ENCODE measurements at places on chromosomes 2 and 18.

GRCh38 chr2:174597345-174598047 is at the start of gene WIPF1:
TSS of gene WIPF1 (minus strand) at chr2:174597804. CDS start at chr2:174585573, 12,231 bp downstream.
- H3K27me3 ChIP-seq, result no peaks in the 10 kb centered on the region
- H3K4me1 ChIP-seq, result peaks cover 53% of the 10 kb centered on the region
- H3K27ac ChIP-seq, result peak within 1 kb of the TSS; percentile 100
- peak within 1 kb of the TSS; percentile 84 for H3K4me3 ChIP-seq

DNA sequence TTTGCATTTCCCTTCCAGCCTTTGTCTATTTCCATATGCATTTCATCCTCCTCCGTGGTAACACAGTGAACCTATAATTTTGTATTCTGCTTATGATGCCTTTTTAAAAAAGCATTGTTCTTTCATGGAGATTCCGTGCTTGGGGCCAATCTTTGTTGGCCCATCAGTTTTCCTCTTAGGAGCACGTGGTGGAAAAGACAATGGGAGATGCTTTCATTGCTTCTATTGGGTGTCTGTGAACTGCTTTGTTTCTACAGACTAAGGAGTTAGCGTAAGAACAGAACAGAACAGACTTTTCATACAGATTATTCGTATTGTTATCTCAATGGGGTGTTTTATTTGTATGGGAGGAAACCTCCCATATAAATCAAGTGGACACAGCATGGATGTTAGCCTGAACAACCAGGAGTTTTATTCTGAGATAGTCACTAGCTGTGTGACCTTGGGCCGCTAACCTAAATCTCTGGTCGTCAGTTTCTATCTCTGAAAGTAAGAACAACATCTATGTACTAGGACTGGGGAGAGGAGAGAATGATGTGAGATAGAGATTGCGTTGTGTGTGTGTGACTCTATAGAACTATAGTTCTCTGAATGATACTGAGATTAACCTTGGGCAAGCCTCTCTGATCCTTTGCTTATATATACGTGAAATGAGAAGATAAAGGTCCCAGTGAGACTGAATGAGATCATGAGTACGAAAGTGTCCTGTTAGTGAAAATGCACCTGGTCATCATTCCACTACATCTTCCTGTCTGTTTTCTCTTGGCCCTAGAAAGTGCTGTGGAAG is 22.9 kb upstream of the YWHAQ start:
- no peak overlapping the region for H3K4me3 ChIP-seq
- no peak overlapping the region for H3K27ac ChIP-seq
- DNase-seq, result no peak
- H3K36me3 ChIP-seq, result peaks cover 12% of the 10 kb centered on the region

GRCh38 chr18:31044926-31045325 is 2.4 kb upstream of the DSC3 start:
- peaks cover 8% of the 10 kb centered on the region for H3K27me3 ChIP-seq
- DNase-seq, result no peak
- H3K36me3 ChIP-seq, result no peaks in the 10 kb centered on the region

DNA sequence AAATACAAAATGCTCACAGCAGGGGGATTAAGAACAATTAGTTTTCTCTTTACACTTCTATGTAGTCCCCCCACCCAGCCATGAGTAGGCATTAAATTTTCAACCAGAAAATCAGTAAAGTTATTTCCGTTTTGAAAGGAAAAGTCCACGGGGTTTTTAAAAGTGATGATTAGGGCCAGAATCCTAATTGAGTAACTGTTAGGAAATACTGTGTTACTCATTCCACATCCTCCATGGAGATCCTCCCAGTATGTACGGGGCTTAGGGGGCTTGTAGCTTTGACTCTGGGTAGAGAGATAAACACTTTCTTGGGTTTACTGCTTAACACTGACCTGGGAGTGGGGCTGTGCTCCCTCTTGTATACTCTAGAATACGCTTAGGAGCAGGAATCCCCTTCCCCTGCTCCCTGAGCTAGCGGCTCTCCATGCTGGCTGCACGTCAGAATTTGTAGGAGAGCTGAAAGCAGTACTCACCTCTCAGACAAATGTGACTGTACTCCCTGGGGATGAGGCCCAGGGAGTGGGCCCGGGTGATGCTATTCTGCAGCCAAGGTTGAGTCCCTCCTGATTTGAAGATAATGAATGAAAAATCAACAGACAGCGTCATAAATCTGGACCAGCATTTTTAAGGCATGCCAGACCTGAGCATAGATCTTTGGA is 100.5 kb downstream of the SLC4A3 start:
- no peaks in the 10 kb centered on the region for H3K4me1 ChIP-seq
- H3K27ac ChIP-seq, result no peak overlapping the region
- peaks cover 29% of the 10 kb centered on the region for H3K27me3 ChIP-seq
- DNase-seq, result no peak

DNA sequence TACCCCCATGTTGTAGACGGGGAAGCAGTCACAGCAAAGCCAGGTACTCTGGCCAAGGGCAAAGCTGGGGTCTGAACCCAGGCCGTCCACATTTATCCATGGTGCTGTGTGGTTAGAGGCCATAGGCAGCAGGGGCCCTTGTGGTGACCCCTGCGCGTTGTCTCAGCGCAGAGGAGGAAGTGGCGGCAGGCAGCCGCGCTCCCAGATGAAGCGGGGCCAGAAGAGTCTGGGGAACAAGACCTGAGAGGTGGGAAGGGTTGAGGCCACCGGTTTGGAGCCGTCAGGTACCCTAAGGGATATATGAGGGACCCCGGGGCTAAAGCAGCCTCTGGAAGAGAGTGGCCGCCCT is 770 bp downstream of the ZNF396 start:
- no peak for DNase-seq
- no peaks in the 10 kb centered on the region for H3K36me3 ChIP-seq
- no peaks in the 10 kb centered on the region for H3K27me3 ChIP-seq
- peak overlapping the region; percentile 75 for H3K27ac ChIP-seq

DNA sequence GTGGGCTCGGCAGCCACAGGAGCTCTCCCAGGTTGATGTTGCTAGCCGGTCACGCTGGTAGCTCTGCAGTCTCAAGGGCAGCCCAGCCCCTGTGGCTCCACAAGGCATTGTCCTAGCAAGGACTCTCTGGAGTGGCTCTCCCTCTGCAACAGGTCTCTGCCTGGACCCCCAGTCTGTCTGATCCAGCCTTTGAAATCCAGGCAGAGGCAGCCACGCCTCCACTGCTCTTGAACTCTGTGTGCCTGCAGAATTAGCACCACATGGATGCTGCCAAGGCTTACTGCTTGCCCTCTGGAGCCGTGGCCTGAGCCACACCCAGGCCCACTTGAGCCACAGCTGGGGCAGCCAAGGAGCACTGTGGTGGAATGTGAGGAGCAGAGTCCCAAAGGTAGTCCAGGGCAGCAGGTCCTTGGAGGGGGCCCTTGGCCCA is 43.0 kb upstream of the FAHD2A start:
- no peaks in the 10 kb centered on the region for H3K4me1 ChIP-seq
- H3K36me3 ChIP-seq, result no peaks in the 10 kb centered on the region
- H3K27ac ChIP-seq, result no peak overlapping the region
- DNase-seq, result no peak
- H3K27me3 ChIP-seq, result peaks cover 25% of the 10 kb centered on the region

DNA sequence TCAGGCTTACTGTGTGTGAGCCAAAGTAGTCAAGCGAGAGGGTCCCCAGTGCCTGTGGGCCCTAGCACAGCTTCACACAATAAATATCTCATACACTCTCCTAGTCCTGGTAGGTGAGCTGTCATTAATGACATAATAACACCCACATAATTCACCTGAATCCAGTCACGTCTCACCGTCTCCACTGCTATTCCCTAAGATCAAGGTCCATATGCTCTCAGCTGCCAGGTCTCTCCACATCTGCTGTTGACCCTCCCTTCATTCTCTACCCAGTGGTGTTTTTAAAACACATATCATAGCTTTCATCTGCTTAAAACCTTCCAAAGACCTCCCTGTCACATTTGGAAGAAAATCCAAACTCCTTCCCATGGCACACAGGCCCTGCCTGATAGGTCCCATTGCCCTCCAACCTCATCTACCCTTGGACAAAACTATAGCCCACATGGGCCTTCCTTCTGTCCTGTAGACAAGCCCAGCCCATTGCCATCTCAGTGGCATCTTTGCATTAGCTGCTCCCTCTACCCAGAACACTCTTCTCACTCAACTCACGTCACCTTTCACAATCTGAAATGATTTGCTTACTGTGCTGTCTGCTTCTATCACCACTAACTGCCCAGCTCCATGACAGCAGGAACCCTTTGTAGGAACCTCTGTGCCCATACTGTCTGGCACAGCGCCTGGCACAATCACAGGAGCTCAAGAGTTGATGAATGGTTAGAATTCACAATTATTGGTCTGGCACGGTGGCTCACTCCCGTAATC is 7.5 kb downstream of the KCNG3 start:
- no peak overlapping the region for H3K4me3 ChIP-seq
- no peaks in the 10 kb centered on the region for H3K27me3 ChIP-seq
- no peaks in the 10 kb centered on the region for H3K36me3 ChIP-seq
- H3K27ac ChIP-seq, result no peak overlapping the region

DNA sequence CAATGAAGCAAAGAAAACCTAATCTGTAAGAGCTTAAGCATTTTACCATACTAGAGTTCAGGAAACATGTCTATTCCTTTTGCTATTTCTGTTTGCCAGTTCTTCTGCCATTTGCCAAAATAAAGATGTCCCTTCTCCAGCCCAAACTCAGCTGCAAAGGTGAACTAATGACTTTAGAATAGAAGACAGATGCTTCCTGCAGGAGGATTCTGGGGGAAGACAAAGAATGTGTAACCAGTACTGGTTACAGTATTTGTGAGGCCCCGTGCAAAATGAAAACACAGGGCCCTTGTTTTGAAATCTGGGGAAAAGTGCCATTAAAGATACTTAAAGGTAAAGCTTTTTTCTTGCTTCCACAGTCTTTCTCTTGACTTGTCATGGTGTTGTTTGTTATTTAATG is 34.3 kb upstream of the MTX2 start:
- no peak overlapping the region for H3K4me3 ChIP-seq
- H3K27ac ChIP-seq, result no peak overlapping the region
- no peaks in the 10 kb centered on the region for H3K36me3 ChIP-seq

DNA sequence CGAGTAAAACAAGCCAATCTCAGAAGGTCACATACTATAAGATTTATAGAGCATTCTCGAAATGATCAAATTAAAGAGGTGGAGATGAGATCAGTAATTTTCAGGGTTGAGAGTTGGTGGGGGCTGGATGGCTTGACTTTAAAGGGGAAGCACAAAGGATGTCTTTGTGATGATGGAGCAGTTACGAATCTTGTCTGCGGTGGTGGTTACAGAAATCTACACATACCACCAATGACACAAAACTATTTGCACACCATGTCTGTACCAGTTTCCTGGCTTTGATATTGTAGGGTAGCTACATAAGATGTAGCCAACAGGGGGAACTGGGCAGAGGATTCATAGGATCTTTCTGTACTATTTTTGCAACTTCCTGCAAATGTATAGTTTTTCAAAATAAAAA is 190.6 kb upstream of the SMIM21 start:
- peaks cover 6% of the 10 kb centered on the region for H3K36me3 ChIP-seq
- no peak overlapping the region for H3K4me3 ChIP-seq
- H3K4me1 ChIP-seq, result no peaks in the 10 kb centered on the region
- DNase-seq, result no peak
- no peak overlapping the region for H3K27ac ChIP-seq
- peaks cover 30% of the 10 kb centered on the region for H3K27me3 ChIP-seq

DNA sequence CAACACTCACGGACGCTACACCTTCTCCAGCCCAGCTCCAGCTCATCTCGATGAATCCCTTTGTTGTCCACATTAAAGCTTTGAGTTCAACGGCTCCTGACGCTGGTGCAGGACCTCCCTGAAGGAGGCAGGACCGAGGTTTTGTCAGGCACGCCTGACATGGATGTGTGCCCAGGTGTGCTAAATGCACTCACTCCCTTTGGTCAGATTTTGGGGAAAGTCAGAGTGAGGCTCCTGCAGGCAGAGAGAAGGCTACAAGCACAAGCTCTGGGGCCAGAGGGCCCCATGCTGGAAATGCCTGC is 78.6 kb downstream of the NDUFA10 start:
- H3K27me3 ChIP-seq, result no peaks in the 10 kb centered on the region
- no peak for DNase-seq
